ENCODE measurements at places on chromosomes 12 and 14. TPM values are rescaled to one million over a fixed set of nuclear protein-coding genes. Genes with fewer than 3 reads are reported as not detected.
A peak's percentile ranks its signal among the peaks of the same experiment; 100 is the strongest.

DNA sequence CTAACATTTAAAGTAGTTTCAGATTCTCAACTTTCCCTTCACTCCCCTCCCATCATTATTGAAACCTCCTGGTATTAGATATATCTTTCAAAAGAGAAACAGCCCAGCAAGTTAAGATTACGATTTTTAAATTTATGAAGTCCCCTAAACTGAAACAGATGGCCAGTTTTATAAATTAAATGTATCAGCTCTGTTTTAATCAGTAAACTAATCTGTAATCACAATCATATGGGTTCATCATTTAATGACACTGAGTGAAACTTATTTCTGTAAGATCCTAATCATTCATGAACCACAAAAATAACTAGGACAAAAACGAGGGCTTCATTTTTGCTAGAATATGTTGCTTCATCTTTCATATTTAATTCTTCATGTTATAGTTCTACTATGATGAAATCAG, 137.8 kb downstream of the EPS8 start:
- no peaks in the 10 kb centered on the region for H3K4me1 ChIP-seq
- no peaks in the 10 kb centered on the region for H3K36me3 ChIP-seq
- DNase-seq, result no peak
- no peak overlapping the region for H3K4me3 ChIP-seq
- no peak overlapping the region for H3K27ac ChIP-seq

DNA sequence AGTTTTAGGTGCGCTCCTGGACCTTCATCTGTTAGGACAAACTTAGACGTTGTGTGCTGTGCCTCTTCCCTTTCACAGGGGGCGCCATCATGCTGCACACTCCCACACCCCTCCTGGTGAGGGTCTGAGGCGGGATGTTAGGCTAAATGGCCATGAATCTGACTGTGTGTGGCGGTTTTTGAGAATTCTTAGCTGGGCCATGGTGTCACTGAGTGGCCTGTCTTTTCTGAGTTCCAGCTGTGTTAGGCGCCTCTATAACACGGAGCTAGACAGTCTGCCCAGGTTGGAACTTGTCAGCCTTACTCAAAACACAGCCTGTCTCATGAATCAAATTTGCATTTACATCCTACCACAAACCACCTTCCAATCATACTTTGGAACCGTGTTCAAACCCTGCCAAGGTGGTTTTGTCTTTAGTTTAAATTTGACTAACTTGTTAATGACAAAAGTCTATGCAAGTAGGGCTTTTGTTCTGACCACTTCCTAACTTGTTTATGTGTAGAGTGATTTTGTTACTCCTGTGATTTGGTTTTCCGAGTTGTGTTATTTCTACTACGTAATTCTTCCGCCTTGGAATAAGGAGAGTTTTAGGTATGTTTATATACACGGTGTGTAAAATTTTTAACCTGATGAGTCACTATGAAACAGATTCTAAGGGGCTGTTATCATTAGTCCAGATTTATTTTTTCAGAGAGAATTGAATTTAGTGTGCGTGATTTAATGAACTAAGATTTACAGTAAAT, 19.6 kb downstream of the ACVR1B start:
- DNase-seq, result peak; percentile 59
- H3K36me3 ChIP-seq, result peaks cover 11% of the 10 kb centered on the region
- no peaks in the 10 kb centered on the region for H3K27me3 ChIP-seq
- peaks cover 10% of the 10 kb centered on the region for H3K4me1 ChIP-seq
- H3K27ac ChIP-seq, result no peak overlapping the region

- H3K4me3 ChIP-seq, result no peak overlapping the region
- no peaks in the 10 kb centered on the region for H3K27me3 ChIP-seq
- H3K4me1 ChIP-seq, result peaks cover 8% of the 10 kb centered on the region
- no peak for DNase-seq
- H3K27ac ChIP-seq, result no peak overlapping the region
- no peaks in the 10 kb centered on the region for H3K36me3 ChIP-seq
Measured at GRCh38 chr14:64217308-64217707, 76.9 kb downstream of the ESR2 start.

- H3K36me3 ChIP-seq, result peaks cover 5% of the 10 kb centered on the region
- H3K27ac ChIP-seq, result peak overlapping the region; percentile 86
- peak overlapping the region; percentile 77 for H3K4me3 ChIP-seq
- no peak for DNase-seq
Measured at GRCh38 chr14:61761557-61761956, 663 bp upstream of the SNAPC1 start.

GRCh38 chr14:96394047-96394815, 2.3 kb downstream of the AK7 start:
- no peak overlapping the region for H3K4me3 ChIP-seq
- no peaks in the 10 kb centered on the region for H3K27me3 ChIP-seq
- DNase-seq, result no peak
- H3K27ac ChIP-seq, result no peak overlapping the region
- H3K36me3 ChIP-seq, result no peaks in the 10 kb centered on the region

DNA sequence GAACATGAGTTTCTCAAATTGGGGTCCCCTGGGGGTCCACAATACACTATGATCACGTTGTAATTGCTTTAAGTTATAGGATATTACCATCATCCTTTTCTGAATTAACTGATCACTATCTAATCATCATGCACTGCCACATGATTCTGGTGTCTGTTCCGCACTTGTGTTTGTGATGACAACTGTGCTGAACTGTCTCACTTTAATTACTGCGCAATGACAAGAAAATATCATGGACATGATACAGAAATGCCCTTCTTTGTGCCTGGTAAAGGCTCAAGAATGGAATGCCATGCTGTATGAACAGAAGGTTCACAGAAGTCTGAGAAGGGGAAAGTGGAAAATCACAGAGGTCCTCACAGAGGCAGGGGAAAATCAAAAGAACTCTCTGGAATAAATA, 65.8 kb upstream of the NOS1 start:
- H3K4me3 ChIP-seq, result no peak overlapping the region
- H3K4me1 ChIP-seq, result no peaks in the 10 kb centered on the region
- no peak for DNase-seq
- H3K36me3 ChIP-seq, result no peaks in the 10 kb centered on the region
- no peaks in the 10 kb centered on the region for H3K27me3 ChIP-seq
- H3K27ac ChIP-seq, result no peak overlapping the region

GRCh38 chr12:75613981-75614380, 102.6 kb upstream of the KRR1 start:
- no peak overlapping the region for H3K4me3 ChIP-seq
- no peaks in the 10 kb centered on the region for H3K36me3 ChIP-seq
- H3K27me3 ChIP-seq, result no peaks in the 10 kb centered on the region
- no peaks in the 10 kb centered on the region for H3K4me1 ChIP-seq

GRCh38 chr14:26835979-26836570, 238.2 kb upstream of the NOVA1 start:
- H3K4me3 ChIP-seq, result no peak overlapping the region
- no peak for DNase-seq
- no peaks in the 10 kb centered on the region for H3K27me3 ChIP-seq
- no peak overlapping the region for H3K27ac ChIP-seq
- no peaks in the 10 kb centered on the region for H3K36me3 ChIP-seq

Gene AQP6
- polyA plus RNA-seq, result not detected

Gene CMA1
- polyA plus RNA-seq, result not detected

Measured in K562 (cell line).